ENCODE measurements at places on chromosomes 2 and 18.

DNA sequence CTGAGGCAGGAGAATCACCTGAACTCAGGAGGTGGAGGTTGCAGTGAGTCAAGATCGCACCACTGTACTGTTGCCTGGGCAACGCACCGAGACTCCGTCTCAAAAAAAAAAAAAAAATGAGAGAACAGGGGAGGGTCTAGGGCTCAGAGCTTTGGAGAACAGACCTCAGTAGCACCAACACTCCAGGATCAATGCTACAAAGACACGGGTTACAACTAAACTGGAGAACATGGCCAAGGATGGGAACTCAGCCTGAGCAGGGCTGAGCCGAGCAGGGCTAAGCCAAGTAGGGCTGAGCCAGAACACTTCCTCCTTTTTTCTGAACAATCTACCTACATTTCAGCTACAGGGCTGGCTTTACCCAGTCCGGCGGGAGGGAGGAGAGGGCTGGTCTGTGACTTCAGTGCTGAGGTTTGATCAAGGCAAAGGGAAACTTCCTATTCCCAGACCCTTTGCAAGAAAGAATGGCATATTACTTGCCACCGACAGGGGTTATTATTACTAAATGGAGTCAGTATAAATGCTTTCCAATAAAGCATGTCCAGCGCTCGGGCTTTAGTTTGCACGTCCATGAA, 2.9 kb upstream of the CASP8 start:
- no peak for DNase-seq

- no peak for DNase-seq
Observed at GRCh38 chr18:79518028-79518682, 122.4 kb downstream of the NFATC1 start.

DNA sequence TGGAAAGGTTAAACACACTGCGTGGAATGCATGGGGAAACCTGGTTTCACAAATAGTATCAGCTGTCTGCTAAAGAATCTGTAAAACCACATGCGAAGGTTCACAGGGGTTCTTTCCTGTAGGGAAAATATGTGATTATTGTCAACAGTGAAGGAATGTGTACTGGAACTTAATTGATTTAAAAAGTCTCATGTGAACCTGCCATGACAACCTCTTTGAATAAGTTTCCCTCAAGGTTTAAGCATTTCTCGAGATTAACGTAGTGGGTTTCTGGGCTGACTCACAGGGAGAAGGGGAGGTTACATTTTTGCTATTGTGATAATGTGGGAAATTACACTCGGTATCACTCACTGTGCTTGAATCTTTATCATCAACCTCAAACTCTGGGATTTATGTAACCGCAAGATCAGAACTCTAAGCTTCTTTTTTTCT, 28.2 kb upstream of the IL1R1 start:
- DNase-seq, result no peak

DNA sequence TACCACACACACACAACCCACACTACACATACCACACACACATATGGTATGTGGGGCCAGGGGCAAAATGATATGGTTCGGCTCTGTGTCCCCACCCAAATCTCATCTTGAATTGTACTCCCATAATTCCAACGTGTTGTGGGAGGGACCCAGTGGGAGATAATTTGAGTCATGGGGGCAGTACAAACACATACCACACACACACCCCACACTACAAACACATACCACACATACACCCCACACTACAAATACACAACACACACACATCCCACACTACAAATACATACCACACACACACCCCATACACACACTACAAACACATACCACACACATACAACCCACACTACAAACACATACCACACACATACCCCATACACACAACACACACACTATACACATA, 117.8 kb downstream of the TTC32 start:
- no peak for DNase-seq

DNA sequence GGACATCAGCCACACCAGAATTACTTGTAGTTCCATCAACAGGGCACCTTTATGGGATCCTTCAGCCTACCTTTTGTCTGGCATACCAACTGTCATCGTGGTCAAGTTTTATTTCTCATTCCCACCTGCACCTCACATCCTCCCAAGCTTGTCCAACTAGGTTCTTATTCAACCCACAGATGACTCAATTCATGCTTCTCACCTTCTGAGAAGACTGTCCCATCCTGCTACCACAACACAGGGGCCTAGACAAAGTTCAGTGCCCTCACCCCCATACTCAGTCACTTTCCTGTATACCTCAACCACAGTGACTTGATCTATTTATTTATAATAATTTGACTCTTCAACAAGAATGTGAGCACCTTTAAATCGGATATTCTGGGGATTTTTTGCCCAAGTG, 114.4 kb upstream of the ACVR1C start:
- DNase-seq, result no peak

- no peak for DNase-seq
Observed at GRCh38 chr2:138190999-138191398, 226.7 kb downstream of the HNMT start.

DNA sequence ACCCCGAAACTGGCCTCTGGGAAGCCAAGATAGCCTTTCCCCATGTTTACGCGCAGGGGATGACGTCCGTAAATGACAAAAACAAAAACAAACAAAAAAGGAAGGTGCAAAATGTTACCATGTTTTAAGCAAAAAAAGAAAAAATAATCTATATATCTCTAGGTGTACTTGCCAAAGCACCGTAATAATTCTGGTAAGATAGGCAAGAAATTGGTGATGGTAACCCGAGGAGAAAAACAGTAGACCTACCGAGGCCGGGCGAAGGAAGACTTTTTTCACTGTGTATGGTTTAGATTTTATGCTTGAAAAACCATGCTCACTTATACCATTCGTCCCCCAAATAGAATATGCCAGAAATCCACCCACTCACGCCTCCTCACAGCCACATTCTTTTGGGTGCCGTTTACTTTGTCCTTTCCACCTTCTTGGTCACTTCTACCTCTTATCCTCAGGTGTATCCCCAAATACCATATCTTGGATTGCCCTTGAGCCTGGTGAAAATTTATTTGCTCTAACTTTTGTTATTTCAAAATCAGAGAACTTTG, 8.0 kb downstream of the GATA6 start:
- DNase-seq, result no peak

DNA sequence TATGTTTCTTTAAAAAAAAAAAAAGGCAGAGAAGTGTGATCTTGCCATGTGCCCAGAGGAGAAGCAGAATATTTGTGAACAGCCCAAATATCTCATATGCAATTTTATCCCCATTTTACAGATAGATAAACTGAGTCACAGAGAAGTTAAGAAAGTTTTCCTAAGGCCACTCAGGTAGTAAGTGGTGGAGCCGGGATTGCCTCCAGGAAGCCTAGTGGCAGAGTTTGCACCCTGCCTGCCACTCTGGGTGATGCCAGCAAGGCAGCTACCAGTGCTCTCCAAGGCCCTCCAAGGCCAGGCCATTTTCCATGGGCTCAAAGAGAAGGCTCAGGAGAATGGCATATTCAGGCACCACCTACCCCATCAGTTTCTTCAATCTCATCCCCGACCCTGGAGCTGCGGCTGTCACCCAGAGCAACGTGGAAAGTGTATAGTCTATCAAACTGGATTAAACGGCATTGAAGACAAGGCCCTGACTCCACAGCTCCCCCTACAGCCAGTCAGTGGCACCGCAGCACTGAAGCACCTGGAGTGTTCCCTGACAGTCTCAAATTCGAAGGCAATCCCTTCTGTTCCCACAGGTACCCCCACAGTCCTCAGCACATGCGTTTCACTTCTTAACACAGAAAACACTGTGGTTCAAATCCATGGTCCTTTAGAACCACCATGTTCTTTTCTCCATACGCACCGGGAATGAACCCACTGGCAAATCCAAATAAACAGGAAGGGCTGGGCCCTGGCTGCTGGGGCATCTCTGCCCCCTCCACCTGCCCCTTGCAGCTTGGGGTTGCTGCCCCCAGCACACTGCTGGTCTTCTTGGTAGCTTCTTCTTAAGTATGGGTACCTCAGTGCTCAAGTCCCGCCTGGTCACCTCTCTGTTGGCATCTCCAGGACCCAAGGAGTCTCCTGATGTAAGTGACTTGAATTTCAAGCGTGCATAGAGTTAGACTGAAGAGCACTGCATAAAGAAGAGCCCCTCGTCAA, 175.3 kb downstream of the INHBB start:
- no peak for DNase-seq

GRCh38 chr2:159755788-159756187, 42.2 kb downstream of the CD302 start:
- no peak for DNase-seq

DNA sequence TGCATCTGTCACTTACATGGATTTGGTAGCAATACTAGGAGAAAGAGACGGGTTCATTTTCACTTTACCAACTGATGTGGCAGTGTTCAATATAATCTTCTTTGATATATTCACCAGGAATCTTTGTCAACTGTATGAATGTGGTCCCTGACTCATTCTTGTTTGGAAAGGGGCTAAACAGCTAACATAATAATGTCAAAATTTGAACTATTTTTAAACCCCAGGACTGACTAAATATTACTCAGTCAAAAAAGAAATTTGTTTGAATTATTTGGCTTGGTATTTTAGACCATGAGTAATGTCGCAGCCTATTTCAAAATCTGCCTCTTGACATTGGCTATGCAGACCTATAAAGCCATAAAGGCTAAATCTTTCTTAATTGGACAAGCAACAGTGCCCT, 413.7 kb upstream of the RGPD4 start:
- peak; percentile 63 for DNase-seq

DNA sequence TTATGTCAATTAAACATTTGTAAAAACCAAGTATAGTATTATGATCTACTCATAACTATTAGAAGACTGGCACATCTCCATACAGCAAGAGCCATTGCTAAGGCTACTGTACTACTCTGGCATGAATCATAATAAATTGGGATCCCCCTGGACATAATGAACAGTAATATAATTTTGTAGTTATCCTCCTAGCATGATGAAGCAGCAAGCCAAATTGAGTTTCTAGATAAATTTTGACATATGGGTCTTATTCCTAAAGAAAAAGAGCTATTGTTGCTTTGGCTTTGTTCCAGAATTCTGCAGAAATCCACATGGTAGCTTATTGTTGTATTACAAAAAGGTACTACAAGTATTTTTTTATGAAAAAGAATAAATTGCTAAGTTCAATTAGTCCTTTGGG, 204.3 kb downstream of the CAMKMT start:
- no peak for DNase-seq

DNA sequence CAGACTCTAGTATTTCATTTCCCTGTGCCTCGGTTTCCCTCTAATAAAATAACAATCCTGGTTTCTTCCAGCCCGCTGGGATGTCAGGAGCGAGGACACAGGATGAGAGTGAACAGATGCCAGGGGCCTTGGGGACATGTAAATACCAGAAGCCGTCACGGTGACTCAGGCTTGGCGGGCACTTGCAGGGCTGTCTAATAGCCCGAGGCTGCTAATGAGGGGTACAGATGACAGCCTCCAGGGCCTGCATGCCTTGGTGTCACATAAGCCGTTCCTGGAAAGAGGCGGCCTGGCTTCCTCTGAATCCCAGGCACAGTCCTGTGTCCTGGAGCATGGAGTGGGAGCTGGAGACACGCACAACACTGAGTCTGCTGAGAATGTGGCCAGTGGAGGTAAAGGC, 28.2 kb downstream of the HS1BP3 start:
- no peak for DNase-seq

DNA sequence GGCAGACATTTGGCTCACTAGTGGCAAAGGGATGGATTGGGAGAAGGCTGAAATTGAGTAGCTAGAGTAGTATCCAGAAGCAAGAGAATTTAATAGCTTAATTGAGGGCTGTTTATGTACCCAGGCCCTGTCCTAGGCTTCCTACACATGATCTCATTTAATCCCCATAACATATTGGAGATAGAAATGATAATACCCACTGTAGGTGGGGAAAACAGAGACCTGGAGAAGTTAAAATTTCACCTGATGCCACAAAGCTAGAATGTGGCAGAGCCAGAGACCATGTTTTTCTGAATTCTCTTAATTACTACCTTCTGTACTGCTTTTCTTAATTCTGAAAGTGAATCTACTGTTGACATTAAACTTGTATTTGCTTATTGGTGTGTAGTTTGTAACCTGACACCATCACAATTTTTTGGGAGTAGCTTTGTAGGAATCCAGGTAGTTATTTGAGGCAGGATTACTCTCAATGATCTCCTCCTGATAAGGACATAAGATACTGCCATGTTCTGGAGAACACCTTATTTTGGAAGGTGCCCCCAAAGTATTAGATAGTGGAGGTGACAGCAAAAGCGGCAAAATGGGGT, 42.2 kb downstream of the RAB10 start:
- DNase-seq, result no peak

DNA sequence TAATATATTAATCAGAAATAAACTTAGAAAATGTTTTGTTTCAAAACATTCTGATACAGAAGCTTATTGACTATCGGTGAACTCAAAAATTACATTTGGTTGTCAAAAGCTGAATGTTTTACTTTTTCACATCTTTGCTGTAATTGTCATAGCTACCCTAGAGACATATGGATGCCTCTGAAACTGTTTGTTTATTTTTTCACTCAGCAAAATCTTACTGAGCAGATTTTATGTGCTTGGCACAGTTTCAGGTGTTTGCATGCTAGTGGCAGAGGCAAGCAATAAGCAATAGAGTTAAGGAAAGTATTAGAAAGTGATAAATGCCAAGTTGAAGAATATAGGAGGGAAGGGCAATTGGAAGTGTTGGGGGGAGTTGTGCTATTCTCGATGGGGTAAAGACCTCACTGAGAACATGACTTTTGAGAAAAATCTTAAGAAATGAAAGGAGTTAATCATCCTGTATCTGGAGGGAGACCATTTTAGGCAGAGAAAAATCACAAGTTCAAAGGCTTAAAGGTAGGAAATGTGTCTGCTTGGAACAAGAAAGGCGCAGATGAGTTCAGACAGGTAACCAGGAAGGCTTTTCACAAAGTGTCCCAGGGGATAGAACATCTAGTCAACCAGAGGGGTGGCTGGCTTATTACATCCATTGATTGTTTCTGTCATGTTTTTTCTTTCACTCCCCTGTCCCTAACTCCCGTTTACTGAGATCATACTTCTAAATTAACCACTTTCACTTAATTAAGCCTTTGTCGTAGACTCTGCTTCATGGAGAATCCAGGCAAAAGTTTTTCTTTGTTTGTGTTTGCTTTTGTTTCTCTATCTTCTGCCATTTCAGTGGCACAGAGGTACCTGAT, 27.2 kb upstream of the COBLL1 start:
- no peak for DNase-seq

DNA sequence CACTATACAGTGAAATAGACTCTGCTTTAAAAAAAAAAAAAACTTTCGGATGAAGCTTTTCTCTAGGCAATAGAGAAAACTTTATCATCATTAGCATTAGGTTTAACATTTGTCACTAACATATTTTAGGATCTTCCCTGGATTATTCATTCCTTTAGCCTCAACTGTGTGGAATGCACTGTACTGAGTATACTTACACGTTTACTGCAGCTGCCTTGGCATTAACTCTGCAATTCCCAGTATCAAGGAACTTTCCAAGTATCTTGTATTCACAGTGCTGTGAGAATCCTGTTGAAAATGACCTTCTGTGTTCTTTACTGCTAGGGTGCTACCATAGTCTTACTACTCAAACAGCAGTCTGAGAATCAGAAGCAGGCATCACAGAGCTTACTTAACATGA, 328.2 kb upstream of the COL3A1 start:
- DNase-seq, result no peak
